Motor neuron (in vitro differentiated cells): ENCODE measurements at places on chromosomes 6 and 20. TPM values are rescaled to one million over a fixed set of nuclear protein-coding genes. Genes with fewer than 3 reads are reported as not detected.

DNA sequence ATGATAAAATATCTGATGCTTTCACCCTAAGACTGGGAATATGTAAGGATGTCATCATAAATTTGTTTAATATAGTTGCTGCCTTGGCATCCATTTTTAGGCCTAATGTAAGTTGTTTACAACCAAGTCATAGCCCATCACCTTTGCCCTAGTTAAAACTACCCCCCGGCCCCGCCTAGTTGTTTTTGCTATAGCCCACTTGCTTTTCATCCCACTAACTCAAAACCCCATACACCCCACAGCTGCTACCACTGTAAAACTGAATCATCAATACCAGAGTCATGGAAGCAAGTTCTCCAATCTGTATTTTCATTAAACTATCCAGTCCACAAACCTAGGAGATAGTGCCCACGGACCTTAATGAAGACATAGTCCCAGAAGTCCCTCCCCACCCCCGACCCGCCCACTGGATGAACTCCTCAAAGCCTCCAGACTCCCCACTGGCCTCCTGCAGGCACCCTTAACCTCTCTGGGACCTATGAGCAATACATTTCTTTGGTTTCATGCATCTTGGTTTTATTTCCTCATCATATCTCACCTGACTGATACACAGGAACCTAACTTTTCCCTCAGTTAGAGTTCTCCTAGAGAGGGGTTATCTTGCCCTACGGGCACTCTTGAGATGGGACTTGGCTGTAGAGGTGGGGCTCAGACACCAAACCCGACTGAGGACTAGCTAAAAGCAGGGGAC, 12.5 kb upstream of the ZDHHC14 start:
- ATAC-seq: no peak

DNA sequence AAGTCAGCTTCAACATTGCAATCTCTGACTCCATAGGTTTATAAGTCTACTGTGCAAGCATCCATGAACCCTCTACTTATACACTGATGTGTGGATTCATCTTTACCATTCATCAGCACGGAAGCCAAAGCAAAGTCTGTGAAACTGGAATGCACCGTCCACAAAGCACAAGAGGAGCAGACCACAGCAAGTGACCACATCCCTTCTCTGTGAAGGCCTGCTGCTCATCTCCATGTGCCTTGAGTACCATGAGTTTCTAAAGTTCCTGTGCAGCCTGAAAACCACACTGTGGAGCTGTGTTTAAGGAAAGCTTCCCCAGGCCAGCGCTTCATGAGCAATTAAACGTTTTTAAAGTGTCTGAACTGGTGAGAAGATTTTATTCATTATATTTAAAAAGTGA, 20.0 kb downstream of the GABRR1 start:
- ATAC-seq: no peak

DNA sequence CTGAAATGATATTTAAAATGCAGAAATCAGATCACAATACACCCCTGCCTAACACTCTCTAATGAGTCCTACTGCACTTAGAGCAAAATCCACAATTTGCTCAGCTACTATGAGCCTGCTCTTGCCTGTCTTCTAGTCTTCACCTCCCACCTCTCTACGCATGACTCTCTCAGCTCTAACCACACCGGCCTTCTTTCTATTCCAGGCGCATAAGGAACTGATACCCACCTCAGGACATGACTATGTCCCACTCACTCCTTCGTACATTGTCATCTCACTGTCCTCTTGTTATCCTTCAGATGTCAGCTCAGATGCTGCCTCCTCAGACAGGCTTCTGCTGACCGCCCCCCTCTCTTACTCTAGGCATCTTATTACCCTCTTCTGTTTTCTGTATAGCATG, 201.0 kb upstream of the FLRT3 start:
- no peak for ATAC-seq

DNA sequence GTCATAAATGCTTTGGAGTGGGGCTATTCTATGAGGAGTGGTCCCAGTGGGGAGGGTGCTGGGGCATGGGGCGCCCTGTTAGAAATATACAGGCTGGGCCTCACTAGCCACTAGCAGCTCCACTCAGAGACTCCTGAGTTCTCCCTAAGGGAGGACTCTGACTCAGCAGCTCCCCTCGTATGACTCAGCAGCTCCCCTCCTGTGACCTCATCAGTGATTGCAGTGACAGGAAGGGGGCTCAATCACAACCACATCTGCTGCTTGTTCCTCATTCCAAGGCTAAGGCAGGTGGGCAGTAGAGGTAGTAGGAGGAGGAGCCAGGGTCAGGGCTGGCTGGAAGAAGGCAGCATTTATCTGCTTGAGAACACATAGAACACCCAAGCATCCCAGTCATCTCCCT, 73.7 kb downstream of the PRND start:
- ATAC-seq: peak; percentile 96

DNA sequence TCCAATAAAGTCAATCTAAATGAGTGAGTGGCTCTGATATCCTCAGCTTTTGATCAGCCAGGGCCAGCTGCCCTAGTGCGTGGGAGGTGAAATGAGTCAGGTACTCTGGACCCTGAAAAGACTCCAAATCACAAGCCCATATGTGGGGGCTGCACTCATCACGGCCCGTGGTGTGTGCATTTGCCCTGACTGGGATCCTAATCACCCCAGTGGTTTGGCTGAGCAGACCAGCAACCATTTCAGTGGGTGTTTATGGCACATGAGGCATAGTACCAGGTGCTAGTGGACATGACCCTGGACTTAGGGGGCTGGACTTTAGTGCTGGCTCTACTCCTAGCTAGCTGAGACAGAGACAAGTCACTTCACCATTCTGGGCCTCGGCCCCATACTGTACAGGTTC, 39.4 kb downstream of the SCML4 start:
- no peak for ATAC-seq

The SMIM13 gene
- total RNA-seq: 9.3 and 11.6 TPM in 2 replicates

The IL20RA gene
- not detected in 2 replicates for total RNA-seq

The OR11A1 gene
- 0.22 TPM in 1 of 2 replicates, not detected in the other for total RNA-seq

The BHLHE23 gene
- not detected in 2 replicates for total RNA-seq

The F13A1 gene
- total RNA-seq: 0.89 and 1.4 TPM in 2 replicates
